ENCODE measurements at places on chromosomes 4 and X.

DNA sequence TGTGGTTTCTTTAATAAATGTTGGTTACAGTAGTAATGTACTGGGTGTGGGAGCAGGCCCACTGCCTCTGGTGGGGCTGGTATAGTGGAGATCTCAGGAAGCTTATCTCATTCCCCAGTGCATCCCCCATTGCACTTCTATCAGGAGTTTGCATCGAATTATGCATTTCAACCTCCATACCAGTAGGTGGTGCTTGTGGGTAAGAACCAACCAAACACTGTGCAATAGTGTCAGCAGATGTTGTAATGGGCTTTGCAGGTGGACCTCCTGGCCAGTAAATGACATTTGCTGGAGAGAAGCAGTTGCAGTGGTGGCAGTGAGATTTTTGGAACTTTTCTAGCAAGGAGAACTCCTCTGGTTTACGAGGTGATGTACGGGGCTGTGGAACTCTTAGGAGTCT lies 150.6 kb downstream of the POU3F4 start:
- DNase-seq, result no peak

GRCh38 chrX:3244955-3245354 lies 101.5 kb downstream of the MXRA5 start:
- no peak for DNase-seq

GRCh38 chr4:173461170-173461569 lies 62.3 kb upstream of the SCRG1 start:
- DNase-seq, result no peak

GRCh38 chrX:74490247-74490646 lies 69.0 kb downstream of the SLC16A2 start:
- no peak for DNase-seq

DNA sequence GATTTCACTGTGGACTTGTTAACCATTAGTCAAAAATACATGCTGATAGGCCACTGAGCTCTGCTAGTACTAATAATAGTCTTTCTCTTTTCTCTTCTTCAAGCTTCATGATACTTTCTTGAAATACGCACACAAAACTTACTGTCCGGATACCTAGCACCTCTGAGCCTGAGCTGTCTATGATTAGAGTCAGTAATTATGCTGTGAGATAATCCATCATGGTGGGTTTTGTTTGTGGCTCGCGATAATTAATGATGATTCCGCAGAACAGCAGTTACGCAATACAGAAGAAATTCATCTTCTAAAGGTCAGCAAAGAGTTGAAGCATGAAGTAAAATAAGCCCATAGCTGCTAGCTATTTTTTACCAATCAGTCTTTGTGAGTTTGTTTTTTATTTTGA lies 511.5 kb upstream of the GALNT7 start:
- no peak for DNase-seq

DNA sequence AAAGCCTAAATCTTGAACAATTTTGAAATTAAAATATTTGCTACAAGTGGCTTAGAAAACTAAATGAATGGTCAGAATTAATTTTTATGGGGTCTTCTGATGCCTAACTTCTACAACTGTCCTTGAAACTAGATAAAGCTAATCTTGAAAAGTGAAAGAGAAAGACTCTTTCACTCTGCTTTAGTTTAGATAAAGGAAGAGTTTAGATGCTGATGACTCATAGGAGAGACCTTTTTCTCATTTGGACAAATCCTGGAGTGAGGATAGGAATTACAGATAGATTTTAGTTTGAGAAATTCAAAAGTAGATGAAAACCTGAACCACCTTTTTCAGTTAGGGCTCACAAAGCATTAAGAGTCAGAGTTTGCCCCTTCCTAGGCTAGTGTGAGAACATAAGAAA lies 342.3 kb upstream of the GRID2 start:
- DNase-seq, result no peak

- no peak for DNase-seq
Observed at GRCh38 chrX:100812216-100813158, 7.7 kb upstream of the CSTF2 start.

DNA sequence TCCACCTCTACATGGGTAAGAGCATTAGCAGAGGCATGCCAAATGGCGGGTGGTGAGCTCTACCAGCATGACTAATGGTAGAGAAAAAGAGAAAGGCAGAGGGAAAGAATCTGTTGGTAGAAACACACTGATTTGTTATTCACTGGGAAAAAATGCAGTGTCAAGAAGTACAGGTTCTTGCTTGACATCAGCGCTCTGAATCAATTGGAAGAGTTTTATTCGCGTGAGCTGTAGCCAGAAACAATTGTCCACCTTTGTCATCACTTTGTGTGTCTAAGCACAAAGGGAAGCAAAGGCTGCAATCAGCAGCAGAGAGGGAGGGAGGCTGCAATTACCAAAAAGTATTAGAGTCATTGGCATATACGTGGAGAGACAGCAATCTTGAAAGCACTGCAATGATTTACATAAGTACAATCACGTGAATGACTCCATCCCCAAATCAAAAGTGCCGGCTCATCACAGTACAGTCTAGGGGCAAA lies 67.7 kb upstream of the HS3ST1 start:
- DNase-seq, result no peak

- DNase-seq, result no peak
Observed at GRCh38 chr4:116520886-116521285, 564.5 kb downstream of the TRAM1L1 start.

GRCh38 chr4:110676241-110676640 lies 53.4 kb upstream of the PITX2 start:
- no peak for DNase-seq

DNA sequence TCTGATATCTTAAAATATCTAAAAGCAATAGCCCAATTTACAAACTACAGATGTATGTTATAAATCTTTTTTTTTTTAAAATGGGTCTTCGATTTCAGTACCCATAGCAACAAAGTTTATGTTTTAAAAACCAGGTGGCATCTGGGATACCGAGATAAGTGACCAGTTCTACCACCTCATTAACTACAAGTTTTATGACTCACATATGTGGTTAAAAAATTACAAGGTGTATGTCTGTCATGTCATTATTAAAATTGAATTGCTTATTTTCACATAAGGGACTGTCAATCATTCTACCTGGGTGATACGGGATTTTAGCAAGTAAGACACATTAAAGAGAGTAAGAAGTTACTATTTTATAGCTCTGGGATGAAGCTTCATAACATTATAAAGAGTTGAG lies 192.0 kb upstream of the ETNPPL start:
- DNase-seq, result no peak

DNA sequence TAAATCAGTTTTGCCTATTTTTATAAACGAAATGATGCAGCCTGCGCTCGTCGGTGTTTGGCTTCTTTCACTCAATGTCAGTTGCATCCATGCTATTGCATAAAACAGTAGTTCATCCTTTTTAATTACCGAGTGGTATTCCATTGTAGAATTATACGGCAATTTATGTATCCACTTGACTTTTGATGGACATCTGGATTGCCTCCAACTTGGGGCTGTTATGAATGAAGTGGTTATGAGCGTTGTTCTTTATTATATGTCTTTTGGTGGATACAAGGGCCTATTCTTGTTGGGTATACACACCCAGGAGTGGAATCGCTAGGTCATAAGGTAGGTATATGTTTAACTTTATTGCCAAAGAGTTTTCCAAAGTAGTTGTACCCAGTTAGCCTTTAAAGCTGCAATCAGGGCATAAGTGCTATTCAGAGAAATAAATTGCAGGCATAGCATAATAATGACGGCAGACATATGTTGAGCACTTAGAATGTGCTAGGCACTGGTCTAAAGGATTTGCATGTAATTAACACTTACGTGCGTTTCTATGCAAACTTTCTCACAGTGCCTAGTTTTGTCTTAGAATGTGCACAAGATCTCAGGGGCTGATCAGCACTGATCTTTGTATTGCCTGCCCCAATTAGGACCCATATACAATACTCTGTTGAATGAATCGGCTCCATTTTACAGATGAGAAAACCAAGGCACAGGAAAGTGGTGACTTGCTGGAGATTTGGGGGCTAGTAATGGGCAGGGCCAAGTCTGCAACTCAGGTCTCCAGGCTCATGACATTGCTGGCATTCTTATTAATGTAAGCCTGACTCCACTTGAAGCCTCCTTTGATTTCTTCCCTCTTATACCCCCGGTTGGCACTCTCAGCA lies 407.0 kb downstream of the BCOR start:
- DNase-seq, result no peak

DNA sequence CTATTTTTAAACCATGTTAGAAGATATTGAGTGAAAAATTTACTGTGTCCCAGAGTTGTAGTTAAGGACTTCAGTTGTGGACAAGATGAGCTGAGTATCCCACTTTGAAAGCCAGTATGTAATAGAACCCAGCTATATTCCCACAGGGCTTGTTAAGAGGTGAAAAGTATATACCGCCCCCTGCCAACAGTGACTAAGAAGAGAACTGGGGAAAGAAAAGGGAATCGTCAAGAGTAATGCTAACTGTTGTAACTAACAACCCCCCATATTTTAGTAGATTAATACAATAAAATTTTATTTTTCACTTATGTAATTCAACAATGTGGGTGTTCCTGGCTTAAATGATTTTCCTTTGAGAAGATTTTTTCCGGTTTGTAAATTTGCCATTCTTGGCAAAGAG lies 250.4 kb upstream of the GIMD1 start:
- no peak for DNase-seq

- peak; percentile 75 for DNase-seq
Observed at GRCh38 chr4:88818631-88819470, 121.2 kb upstream of the NAP1L5 start.

DNA sequence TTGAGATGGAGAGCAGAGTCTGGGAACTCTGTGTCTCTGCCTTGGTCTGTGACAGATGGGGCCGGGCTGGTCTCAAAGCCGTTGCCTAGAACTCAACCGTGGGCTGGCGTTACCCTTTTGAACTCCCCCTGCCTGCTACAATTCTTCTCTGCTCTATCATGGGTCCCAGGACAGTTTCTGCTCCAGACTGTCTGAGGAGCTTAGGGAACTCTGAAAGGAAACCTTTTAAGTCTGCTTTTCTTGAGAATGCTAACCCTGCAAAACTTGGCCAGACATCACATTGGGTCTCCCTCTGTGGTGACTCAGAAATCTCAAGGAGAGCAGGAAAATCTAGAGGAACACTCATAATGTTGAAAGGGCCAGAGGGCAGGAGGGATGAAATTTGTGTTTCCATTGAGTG lies 240.6 kb downstream of the CBR4 start:
- DNase-seq, result no peak

DNA sequence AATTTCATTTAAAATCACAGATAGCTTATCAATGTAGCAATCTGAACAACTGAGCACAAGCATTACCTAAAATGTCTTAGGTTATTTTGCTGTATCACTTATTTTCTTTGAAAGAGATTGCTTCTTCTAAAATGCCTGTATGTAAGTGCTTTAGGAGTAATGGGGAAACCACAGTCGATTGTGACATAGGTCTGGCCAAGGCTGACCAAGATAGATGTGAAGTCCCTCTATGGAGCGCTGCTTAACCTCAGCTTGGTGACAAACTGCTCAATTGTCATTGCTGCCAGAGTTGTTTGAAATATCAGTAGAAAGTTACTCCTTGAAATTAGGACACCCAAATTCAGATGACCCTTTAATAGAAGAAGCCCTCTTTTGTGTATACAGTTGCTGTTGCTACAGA lies 401.9 kb upstream of the NDST4 start:
- no peak for DNase-seq

DNA sequence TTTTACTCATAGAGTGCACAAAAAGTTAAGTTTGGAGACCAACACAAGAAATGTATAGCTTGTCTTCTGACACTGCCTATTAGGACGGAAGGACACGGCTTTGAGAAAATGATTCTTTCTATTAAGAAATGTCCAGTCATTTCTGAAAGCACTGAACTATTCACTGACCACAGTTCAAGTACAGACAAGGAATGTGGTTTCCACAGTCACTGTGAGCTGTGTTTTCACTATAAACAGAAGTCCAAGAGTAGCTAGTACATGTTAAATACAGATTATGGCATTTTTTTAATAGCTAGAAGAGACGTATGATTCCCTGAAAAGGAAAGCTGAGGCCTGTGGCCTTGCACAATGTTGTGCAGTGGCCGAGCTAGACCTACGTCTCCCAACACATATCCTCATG lies 115.1 kb upstream of the GPM6A start:
- no peak for DNase-seq

DNA sequence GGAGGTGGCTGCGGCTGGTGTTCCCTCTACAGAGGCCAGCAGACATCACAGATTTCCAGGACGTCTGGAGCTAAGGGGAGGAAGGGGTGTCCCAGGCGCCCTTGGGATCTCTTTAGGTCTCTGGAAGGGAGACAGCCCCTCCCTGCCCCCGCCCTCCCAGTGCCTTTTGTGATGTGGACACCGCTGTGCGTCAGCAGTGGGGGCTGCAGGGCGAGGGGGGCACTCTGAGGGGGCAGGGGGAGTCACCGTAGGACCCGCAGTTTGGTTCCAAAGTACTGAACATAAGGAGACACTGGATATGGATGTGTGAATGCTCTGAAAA lies 25.6 kb upstream of the MXD4 start:
- no peak for DNase-seq

- DNase-seq, result no peak
Observed at GRCh38 chr4:185775792-185776555, 36.0 kb downstream of the SORBS2 start.

DNA sequence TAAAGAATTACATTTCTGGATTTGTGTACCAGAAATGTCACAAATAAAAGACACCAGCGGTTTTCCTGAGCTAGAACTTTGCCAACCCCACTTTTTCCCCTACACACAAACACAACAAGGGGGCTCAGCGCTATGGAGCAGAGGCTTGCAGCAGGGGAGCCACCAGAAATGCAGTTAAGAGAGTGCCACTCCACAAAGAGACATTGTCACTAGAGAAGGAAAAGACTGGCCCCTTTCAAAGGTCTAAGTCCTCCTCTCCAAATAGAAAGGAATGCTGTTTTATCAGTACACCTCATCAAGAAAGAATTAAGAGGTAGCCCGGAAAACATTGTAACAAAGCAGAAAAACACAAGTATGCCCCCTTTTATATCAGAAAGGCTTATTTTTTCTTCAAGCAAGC lies 419.5 kb downstream of the HNRNPD start:
- no peak for DNase-seq

DNA sequence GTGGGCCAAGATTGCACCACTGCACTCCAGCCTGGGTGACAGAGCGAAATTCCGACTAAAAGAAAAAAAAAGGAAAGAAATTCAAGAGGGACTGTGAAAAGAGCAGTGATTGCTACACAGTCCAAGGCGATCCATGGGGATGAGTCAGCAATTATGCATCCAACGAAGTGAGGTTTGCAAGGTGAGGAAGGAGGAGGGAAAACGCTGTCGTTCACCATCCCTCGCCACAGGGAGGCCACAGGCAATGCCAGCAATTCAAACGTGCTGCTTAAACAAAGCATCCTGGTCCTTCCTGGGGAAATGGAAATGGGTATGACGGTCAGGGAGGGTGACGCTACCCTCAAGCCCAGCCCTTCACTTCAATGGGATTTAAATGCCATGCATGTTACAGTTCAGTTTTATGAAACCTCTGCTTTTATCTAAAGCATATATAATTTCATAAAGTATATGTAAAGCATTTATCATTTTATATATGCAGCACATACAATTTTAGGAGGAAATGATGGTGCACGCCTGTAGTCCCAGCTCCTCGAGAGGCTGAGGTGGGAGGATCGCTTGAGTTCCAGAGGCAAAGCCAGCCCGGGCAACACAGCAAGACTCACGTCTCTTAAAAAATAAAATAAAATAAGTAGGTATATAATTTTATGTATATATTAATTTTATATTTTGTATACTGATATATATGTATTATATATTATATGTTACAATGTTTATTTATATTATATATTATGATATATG lies 108.7 kb downstream of the DHRSX start:
- DNase-seq, result no peak

- no peak for DNase-seq
Observed at GRCh38 chr4:144357975-144358374, 217.5 kb upstream of the GYPA start.

Measured in cerebellar cortex (tissue), 1 donor.